ENCODE measurements at places on chromosomes 7 and 10. TPM values are rescaled to one million over a fixed set of nuclear protein-coding genes. Genes with fewer than 3 reads are reported as not detected.

The GPR22 gene
- not detected for total RNA-seq

The PNLIPRP1 gene
- total RNA-seq = not detected

The OR2A42 gene
- total RNA-seq = not detected

The BEND7 gene
- 10.8 TPM for total RNA-seq

DNA sequence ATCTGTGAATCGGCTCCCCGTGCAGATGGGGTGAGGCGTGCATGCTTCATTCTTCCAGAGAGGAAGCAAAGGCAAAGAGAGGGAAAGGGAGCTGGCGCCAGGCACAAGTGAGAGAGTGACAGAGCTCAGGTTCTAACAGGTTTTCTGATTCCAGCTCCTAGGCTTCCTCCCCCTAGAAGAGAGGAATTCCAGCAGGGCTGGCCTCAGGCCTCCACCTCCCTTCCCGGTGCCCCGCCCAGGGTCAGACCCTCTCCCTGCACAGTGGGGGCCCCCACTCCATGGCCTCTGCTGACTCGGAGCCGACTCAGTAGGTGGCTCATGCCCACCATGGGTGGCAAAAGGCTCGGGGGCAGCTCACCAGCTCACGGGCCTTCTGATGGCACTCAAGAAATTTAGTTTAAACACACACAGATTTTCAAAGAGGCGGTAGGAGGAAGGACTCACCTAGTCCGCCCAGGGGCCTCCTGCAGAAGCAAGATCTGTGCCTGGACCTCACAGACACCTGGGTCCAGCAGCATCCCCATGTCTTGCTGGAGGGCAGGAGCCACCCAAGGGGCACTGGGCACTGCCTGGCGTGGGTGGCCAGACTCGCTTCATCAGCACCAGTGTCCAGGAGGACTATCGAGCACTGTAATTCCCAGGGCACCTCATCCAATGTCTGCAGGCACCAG, 183.5 kb downstream of the MAD1L1 start:
- no peak overlapping the region for H3K27ac ChIP-seq
- H3K4me1 ChIP-seq = no peaks in the 10 kb centered on the region
- H3K36me3 ChIP-seq = no peaks in the 10 kb centered on the region
- H3K27me3 ChIP-seq = no peaks in the 10 kb centered on the region
- H3K4me3 ChIP-seq = no peak overlapping the region

GRCh38 chr7:42126475-42127231, 110.4 kb downstream of the GLI3 start:
- DNase-seq = no peak
- no peaks in the 10 kb centered on the region for H3K27me3 ChIP-seq
- peaks cover 5% of the 10 kb centered on the region for H3K4me1 ChIP-seq
- no peak overlapping the region for H3K4me3 ChIP-seq

GRCh38 chr10:124802313-124802675, 675 bp downstream of the ABRAXAS2 start:
- no peak for DNase-seq
- H3K27ac ChIP-seq = peak overlapping the region; percentile 86
- H3K27me3 ChIP-seq = no peaks in the 10 kb centered on the region

- peaks cover 7% of the 10 kb centered on the region for H3K4me1 ChIP-seq
- no peak overlapping the region for H3K4me3 ChIP-seq
- H3K36me3 ChIP-seq = no peaks in the 10 kb centered on the region
- H3K27ac ChIP-seq = no peak overlapping the region
These were observed 36.0 kb downstream of the NRCAM start for GRCh38 chr7:108419961-108420908.

Measured in tibial nerve (tissue), 4 donors.